ENCODE measurements at places on chromosomes 7 and 10.
A peak's percentile ranks its signal among the peaks of the same experiment; 100 is the strongest.

DNA sequence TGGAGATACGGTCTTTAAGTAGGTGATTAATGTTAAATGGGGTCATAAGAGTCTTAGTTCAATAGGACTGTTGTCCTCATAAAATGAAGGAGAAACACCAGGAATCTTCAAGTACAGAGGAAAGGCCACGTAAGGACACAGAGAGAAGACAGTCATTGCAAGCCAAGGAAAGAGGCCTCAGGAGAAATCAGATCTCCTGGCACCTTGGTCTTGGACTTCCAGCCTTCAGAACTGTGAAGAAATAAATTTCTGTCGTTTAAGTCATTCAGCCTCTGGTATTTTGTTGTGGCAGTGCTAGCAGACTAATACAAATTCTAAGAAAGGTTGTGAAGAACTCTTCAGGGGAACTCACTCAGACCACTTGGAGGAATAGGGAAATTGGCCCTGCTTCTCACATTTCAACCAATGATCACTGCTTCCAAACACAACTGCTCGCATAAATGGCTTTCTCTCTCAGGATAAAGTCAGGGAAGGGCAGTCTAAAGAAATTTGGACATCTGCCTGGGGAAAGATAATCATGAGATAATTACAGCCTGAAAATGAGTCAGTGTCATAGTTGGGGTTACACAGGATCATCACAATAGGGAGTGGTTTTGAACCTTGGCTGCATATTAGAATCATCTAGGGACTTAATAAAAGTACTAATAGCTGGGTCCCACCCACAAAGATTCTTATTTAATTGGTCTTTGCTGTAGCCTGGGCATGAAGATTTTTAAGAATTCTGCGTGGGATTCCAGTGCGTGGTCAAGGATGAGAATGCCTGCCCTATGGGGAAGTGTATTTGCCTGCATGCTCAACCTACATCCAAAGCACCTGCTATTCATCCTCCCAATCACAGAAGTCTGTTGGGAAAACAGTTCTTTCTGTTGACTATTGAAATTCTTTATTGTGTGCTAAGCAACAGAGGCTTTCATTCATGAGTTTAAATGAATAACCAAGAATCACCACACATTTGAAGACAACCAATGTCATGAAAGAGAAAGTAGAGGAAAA is 310.6 kb upstream of the PLXDC2 start:
- DNase-seq: no peak

GRCh38 chr10:85317827-85318226 is 989.4 kb downstream of the CCSER2 start:
- DNase-seq: no peak

DNA sequence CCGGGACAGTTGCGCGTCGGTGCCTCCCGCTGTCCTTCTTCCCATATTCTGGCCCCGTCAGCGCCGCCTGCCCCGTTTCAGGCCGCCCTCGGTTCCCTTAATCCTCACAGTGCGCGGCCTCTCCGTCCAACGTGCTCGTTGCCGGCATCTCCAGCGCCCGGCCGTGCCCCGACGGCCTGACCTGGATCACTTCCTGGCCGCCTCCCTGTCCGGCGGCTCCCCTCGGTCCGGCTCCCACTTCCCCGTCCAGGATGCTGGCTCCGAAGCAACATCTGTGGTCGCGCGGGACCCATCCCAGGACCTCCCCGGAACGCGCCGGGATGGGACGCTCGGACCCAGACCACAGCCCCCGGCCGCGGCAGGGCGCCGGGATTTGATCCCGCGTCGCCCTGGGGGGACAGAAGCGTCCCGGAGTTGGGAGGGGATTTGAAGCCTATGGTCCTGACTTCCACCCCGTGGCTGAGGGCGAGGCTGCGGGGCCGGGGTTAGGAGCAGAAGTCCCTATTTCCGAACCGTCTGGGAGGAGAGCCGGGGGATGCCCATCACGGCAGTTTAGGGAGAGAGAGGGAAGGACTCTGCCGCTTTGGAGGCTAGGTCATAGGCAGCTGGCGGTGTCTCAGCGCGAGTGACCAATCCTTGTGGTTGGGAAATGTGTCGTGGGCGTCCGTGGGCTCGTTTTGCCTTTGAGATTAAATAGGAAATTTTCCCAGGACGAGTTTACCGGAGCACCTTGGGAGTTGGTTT is 53.8 kb downstream of the KCTD7 start:
- no peak for DNase-seq

DNA sequence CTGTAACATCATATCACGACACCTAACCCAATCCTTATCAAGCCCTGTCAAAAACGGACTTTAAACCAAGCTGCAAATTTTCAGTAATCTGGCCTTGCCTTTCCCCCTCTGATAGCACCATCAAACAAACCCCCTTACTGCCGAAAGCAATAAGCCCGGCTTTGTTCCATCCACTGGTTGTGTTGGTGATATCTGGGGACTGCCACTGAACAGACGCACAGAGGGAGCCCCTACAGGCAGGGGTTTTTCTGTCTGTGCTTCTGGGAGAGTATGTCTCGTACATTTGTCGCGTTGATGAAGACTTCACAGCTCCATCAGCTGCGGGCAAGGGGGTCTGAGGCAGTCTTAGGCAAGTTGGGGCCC is 550 bp upstream of the PLAU start:
- DNase-seq: peak; percentile 6

GRCh38 chr10:106560925-106561640 is 603.4 kb downstream of the SORCS1 start:
- no peak for DNase-seq

DNA sequence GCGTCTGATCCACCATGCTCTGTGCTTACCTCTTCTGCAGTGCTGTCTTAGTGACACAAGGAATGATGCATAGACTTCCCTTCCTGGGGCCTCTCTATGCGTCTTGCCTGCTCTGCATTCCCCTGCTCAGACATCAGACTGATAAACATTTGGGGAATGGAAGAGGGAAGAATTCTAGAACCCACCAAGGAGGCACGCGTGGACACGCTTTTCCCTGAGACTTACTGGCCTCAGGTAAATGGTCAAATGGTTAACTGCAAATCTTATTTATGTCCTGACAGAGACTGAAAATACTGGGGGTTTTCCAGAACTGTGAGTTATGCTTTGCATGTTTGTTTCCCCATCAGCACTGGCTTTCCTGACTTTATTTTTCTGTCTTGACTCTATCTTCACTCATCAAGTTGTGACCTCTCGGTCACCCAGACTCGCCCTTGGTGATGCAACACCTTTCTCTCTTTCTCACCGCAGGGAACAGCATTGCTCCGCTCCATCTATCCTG is 285.9 kb upstream of the FZD8 start:
- DNase-seq: no peak

DNA sequence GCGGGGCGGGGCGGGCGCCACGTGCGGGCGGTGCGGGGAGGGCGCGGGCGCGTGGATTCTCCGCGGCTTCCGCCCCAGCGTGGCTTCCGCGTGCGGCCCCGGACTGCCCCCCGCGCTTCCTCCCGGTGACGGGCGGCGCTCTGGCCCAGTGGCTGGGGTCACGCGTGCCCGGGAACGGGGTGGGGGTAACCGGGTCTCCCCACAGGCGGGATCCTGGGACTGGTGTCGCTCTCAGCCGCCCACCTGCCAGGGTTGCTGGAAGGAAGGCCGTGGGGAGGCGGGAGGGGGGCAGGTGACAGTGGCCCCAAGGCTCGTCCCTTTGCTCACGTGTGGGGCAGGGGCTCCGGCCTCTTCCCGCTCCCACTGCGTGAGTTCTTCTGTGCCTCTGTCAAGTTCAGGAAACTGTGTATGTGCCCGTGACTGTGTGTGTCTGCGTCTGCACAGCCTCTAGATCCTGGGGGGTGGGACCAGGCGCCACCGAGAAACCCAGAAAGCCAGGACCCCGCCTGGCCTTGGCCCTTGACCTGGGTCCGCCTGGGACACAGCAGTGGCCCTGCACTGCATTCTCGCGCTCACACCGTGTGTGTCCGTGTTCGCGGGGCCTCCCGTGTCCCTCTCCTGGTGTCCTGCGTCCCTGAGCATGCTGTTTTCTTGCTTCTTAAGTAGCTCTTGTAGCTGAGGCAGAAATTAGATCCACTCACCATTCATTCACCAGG is 919 bp downstream of the MAFK start:
- no peak for DNase-seq

DNA sequence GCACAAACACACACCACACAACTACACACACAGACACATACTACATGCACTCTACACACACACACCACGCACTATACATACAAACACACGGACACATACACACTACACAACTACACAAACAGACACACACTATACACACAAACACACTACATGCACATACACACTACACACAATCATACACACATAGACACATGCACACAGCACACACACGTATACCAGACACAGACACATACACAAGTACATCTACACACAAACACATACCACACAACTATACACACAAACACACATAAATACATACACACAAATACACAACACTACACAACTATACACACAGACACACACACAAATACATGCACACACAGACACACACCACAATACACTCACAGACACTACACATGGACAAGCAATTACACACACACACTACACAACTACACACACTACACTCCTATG is 4.6 kb downstream of the GPR15LG start:
- DNase-seq: no peak

- no peak for DNase-seq
These were observed 223.8 kb downstream of the USP6NL start for GRCh38 chr10:11387551-11388222.

DNA sequence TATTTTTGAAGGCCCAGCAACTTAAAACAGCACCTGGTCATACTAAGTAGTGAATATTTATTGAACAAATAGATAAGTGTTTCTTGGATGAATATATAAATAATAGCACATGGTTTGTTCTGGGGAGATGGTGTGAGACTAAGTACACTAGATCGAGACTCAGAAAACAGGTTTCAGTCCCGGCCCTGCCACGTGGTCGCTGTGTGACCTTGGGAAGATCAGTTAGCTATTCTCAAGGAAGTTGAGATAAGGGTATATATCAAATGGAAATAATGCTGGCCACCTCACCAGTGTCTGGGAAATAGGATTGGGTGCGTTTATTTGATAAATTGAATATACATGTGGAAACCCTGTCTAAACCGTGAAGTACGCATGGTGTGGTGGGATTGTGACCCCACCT is 354.6 kb downstream of the SDK1 start:
- no peak for DNase-seq

All from NCI-H524 (cell line).